MG63 (cell line): ENCODE measurements at places on chromosomes 1 and 21. TPM values are rescaled to one million over a fixed set of nuclear protein-coding genes. Genes with fewer than 3 reads are reported as not detected.

The OR2T5 gene
- total RNA-seq = not detected in 2 replicates

The COL8A2 gene
- 0.99 and 1.4 TPM in 2 replicates for total RNA-seq

The RSRP1 gene
- 36.4 and 44.5 TPM in 2 replicates for total RNA-seq

The FAM131C gene
- total RNA-seq = 0.15 and 2.1 TPM in 2 replicates

The TNFSF4 gene
- not detected in 2 replicates for total RNA-seq

The DLGAP3 gene
- not detected in 2 replicates for total RNA-seq

The AMY2B gene
- not detected in 2 replicates for total RNA-seq

DNA sequence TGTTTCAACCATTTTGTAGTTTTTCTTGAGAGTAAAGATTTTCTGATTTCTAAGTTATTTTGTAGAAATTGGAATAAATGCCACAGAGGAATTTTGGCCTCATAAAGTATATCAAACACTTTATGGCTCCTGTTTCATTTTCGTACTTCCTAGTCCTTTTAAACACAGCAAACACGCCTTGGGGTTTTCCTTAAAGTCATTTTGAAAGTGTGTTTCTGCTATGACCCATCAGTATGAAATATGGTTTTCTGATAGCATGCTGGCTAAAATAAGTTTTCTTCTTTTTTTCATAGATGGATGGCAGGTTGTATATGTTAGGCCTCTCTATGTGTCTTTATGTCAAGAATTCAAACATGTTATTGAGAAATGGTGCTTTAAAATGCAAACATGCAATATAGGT lies 940.1 kb upstream of the TMPRSS15 start:
- no peak for DNase-seq

GRCh38 chr1:200336101-200336845 lies 73.6 kb downstream of the ZNF281 start:
- peak; percentile 19 for DNase-seq

- DNase-seq = no peak
Observed at GRCh38 chr1:1063261-1063944, 10.7 kb downstream of the RNF223 start.

DNA sequence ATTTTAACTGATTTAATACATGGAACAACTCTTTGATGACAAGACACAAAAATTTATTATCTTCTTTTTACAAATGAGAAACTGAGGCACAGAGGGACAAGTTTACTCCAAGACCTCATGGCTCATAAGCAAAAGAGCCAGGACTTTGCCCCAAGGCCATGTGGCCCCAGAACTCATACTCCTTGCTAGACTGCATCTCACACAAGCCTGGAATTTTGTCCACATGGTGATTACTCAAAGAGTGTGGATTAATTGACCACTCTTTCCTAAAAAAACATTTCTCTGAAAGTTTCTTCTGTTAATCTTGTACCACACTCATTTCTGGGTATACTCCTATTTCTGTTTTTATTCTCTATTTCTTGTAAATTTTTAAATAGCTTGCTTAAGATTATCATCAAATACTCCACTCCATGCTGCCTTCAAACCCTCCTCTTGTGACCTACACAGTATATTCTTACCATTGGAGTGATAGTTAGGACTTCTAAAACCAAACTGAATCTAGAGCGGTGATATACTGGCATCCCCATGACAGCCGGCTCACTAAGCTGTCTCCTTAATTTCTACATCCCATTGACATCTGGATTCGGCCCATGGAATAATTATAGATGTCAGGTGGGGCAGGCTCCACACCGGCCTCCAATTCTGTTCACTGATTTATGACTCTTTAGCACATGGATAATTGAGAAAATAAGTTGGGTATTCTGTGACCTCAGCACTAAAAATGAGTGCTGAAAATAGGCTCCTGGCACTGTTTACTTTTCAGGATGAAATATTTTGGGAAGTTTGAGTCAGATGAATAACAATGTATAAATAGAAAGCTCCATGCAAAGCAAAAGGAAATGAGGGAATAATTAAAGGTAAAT lies 16.1 kb downstream of the RGS4 start:
- no peak for DNase-seq

DNA sequence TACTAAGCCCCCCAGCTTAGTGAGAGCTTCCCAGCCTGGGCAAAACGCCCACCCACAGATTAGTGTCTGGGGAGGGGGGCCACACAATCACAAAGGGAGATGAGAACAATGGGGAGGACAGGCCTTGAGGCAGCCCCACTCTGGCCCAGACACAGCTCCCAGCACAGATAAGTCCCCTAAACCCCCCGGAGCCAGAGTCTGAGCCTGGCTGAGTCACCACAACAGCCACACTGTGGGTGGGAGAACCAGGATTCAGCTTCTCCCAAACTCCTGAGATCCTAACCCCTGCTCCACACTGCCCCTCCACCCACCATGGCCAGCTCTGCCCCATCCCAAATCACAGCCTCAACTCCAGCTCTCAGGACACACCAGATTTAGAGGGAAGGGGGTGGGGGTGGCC lies 4.2 kb downstream of the NECTIN4 start:
- DNase-seq = peak; percentile 59

GRCh38 chr1:211183747-211184313 lies 49.9 kb upstream of the KCNH1 start:
- no peak for DNase-seq

- DNase-seq = no peak
Observed at GRCh38 chr1:203598752-203599151, 27.9 kb upstream of the ATP2B4 start.

GRCh38 chr1:54096877-54097240 lies 43.5 kb downstream of the TCEANC2 start:
- DNase-seq = no peak

DNA sequence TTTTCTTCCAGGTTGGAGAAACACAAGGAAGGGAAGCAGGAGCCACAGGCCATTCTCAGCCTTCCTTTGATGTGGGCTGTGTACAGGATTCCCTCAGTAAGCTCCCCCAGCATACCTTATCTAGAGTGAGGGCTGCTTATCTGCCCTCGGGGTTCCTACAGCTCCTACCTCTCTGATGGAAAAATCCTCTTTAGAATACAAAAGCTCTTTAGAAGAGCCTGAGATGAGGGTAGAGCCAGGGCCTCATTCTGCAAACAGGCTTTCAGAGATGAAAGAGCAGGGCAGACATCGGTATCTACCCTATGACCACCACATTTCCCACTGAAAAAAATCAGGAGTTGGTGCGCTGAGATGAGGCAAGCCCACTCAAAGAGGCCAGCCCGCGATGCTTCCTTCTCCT lies 85.1 kb downstream of the PLPP3 start:
- DNase-seq = no peak

DNA sequence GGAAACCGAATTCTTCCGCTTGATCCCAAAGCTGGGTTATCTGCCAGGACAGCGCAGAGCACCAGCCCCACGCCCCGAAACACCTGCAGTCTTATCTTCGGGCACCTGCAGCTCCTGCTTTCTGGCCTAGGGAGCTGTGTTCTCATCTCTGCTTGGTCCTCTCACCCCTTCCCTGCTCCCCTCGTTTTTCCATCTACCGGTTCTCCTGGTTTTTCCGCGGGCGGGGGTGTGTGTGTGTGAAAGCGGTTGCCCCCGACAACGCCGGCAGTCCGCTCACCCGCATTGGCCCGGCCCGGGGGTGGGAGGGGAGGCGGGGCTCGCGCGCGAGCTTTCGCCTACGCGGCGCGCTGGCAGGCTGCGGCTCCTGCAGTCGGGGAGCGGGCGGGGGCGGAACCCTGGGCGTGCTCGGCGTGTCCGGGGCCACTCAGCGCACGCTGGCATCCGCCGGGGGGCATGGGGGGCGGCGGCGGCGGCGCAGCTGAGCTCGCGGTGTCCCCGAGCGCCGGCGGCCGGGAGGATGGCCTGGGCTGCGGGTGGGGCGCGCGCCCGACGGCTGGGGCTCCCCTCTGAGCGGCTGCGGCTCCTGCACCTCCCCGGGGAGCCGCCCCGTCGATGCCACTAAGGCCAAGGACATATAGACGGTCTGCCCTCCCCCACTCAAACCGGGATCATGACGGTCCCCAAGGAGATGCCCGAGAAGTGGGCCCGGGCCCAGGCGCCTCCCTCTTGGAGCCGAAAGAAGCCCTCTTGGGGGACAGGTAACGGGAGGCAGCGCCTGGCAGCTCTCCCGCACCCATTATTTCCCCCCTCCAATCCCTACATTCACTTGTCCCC lies 3.2 kb downstream of the ATP8B2 start:
- DNase-seq = no peak

GRCh38 chr21:43209575-43210453 lies 41.0 kb downstream of the CRYAA start:
- DNase-seq = no peak

DNA sequence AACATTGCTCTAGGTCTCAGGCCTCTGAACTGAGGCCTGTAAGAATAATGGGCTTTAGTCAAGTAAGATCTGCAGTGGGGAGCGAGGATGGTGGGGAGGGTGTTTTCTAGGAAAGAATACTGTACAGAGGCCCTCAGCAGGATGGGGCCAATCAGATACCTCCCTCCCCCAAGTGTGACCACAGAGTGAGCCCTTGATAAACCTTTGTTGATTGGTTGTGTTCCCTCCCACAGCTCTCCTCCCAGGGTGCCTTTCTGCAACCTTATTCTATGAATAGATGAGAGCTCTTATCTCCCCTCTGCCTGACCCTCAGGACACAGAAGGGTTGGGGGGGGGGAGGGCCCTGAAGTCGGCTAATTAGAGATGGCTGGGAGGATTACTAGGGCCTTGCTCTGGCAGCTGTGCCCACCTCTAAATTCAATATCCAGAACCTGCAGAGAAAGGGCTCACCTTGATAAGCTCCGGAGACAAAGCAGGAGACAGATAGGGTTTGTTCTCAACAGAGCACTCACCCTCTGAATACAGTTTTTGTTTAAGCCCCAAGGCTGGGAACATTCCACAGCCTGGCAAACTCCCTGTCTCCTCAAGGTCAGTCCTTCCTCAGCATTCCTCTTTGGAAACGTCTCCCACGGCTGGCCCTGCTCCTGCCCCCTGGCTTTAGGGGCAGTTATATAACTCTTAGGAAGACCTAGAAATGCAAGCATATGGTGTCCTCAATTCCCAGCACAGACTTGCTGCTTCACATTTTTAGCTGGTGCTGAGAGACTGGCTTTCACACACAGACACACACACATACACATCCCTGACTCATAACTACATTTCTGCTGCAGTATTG lies 42.9 kb downstream of the ATP1A1 start:
- no peak for DNase-seq
